ENCODE measurements at places on chromosomes 16 and 17.
A peak's percentile ranks its signal among the peaks of the same experiment; 100 is the strongest.

DNA sequence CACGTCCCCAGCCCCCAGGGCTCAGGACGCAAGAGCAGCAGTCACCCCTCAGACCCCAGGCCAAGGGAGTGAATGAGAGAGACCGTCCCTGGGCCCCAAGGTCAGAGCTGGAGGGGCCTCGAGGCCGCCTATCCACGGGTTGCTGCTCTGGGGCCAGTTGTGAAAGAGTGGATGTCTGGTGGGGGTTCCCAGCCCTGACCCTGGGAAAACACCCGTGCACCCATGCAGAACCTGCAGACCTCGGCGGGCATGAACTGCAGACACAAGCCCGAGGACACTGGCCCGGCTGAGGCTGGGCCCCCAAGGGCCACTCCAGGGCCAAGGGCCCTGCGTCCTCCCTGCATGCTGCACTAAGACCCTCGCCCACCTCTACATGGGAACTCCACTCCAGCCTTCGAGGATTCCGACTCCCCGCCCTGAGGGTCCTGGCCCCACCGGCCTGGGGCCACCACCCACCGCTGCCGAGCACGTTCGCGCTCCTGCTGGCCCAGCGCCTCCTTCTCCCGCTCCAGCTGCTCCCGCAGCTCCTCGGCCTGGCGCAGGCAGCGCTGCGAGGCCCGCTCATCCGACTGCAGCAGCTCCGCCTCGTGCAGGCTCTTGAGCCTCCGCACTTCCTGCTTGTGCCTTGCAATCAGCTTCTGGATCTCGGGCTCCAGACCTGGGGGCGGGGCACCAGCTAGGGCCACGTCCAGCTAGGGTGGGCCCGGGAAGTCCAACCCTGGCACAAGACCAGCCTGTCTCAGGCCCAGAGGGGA is 27.6 kb upstream of the AATK start:
- no peak for DNase-seq

GRCh38 chr16:69709456-69710084 is 16.8 kb downstream of the NQO1 start:
- peak; percentile 45 for DNase-seq

- DNase-seq, result no peak
Measured at GRCh38 chr16:65384441-65384840, 262.6 kb upstream of the CDH11 start.

- DNase-seq, result no peak
Measured at GRCh38 chr17:55734128-55734781, 11.6 kb upstream of the TMEM100 start.

DNA sequence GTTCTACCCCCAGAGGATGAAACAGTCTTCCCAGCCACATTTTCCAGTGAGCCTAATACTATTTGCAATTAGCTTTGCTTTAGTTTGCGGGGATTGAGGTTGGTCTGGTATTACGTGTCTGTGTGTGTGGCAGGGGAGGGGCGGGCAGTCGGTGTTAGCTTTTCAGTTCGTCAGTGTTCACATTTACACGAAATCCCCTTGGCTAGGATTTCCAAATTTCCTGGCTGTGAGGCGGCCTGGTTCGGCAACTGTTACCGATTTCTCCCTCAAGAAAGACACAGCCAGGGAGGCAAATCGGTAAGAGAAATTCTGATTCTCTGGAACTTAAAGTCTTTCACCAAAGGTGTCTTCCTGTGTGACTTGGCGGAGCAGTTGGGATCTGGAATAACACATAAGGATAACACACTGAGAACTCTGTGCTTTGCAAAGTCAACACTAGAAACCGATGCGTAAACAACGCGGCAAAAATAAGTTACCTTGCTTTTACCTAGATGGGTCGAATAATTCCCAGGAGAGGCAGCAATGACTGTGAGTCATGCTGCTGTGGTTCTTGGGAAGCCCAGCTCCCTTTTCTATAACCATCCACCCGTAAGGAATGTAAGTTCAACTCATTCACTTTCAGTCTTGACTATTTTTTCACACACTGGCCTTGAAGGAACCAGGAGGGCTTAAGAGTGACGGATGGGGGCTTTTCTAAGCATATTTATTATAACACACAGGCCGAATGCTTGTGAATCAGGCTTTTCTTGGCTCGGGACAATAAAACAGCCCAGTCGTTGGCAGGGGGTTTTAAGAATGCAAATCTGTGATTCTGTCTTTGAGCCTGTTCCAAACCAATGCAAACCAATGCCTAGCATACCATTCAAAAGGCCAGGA is 24.2 kb downstream of the GPRC5B start:
- no peak for DNase-seq

- peak; percentile 79 for DNase-seq
Measured at GRCh38 chr16:51994597-51994996, 552.3 kb downstream of the TOX3 start.

- DNase-seq, result no peak
Measured at GRCh38 chr17:49597928-49598655, 22.4 kb downstream of the NXPH3 start.

DNA sequence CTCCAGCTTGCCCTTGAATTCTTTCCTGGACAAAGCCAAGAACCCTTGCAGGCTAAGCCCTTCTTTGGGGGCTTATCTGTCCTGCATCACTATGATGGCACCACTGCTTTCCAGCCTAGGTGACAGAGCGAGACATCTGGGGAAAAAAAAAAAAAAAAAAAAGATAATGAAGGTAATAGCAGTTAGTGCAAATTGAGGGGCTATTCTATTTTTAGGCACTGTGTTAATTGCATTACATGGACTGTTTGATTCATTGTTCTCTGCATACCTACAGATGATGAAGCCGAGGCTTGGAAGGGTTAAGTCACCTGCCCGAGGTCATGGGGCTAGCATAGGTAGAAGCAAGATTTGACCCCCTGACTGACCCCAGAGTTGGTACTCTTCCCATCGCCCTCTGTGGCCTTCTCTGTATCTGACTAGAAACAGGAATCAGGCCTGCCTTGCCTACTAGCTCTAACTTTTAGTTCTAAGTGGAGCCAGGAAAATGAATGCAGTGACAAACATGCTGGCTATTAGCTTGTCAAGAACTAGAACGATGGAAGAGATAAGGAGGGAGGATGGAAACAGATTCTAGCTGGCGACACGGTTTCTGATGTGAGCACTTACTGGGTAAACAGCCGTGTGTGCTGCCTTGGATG is 312.1 kb downstream of the SNX29 start:
- no peak for DNase-seq

GRCh38 chr17:65231662-65232335 is 94.6 kb downstream of the RGS9 start:
- DNase-seq, result peak; percentile 34

- DNase-seq, result no peak
Measured at GRCh38 chr17:32523827-32524552, 37.2 kb downstream of the CDK5R1 start.

GRCh38 chr16:88878967-88879787 is 12.7 kb upstream of the PABPN1L start:
- no peak for DNase-seq

DNA sequence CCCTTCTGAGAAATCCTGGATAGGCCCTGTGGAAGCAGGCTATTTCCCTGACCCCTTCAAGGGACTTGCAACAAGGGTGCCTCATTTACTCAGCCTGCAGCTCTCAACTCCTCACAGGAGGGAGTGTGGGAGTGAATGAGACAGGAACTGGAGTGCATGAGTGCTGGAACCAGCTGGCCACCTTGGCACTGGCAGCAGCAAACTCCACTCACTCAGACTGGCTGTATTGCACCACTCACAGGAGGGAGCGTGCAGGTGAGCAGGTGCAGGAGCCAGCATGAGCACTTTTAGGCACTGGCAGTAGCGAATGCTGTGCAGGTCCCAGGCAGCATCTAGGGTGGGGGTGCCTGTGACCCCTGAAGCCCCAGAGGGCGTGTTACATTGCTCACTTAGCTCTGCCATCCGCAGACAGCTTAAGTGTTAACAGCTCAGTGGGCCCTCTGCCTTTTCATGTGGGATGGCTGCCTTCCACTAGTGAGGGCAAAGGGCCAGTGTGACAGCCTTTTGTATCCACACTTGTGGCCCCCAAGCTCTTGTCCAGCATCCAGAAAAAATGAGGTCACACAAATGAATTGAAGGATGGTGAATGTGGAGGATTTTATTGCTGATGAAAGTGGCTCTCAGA is 11.0 kb upstream of the ZNHIT3 start:
- DNase-seq, result no peak

DNA sequence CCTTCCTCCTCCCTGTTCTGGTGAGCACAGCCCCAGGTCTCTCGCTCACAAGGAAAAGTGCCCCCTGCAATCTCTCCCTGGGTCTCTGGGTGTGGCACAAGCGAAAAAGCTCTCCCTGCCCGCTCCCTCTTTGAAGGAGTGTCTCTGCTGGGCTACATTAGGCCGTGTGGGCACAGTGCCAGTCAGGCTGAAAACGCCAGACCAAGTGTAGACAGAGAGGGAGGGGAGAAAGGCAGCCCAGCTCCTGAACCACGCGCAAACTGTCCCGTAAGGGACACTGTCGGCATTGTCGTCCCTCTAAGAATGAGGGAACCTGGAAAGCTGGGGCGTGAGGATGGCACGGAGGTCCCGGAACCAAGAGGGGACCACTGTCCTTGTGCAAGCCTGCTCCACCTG is 3.9 kb downstream of the SMIM5 start:
- DNase-seq, result no peak

DNA sequence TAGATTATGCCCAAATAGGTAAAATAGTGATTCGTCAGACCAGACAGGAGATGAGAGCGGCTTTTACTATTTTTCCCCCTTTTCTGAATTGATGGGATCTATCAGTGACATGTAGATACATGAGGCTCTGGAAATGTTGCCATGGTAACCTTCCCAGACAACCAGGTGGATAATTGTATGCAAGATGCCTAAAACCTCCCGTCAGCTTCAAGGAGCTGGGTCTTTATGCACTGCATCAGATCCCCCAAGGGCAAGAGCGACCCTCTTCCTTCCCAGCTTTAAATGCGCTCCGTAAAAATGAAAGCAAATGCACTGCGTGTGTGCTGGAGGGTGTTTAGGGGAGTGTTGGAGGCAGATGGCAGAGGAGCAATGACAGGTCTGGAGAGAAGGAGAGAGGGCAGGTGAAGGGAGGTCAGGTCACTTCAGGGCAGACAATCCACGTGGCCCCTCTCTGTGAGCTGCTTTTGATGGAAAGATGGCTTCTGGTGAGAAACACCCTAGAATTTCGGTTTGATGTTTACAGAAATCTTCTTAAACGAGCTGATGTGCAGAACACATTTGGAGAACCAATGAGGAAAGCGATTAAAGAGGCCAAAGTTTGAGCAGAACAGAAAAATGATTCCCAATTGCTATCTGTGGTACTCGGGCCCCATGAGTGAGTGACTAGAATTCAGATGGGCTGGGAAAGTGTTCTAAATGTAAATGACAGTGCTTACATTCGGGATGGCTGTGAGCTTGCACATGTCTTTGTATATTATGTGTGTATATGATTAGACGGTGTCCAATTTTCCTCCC is 461.7 kb upstream of the HSBP1 start:
- DNase-seq, result no peak

- DNase-seq, result no peak
Measured at GRCh38 chr17:81723651-81724209, 11.6 kb downstream of the SLC25A10 start.

DNA sequence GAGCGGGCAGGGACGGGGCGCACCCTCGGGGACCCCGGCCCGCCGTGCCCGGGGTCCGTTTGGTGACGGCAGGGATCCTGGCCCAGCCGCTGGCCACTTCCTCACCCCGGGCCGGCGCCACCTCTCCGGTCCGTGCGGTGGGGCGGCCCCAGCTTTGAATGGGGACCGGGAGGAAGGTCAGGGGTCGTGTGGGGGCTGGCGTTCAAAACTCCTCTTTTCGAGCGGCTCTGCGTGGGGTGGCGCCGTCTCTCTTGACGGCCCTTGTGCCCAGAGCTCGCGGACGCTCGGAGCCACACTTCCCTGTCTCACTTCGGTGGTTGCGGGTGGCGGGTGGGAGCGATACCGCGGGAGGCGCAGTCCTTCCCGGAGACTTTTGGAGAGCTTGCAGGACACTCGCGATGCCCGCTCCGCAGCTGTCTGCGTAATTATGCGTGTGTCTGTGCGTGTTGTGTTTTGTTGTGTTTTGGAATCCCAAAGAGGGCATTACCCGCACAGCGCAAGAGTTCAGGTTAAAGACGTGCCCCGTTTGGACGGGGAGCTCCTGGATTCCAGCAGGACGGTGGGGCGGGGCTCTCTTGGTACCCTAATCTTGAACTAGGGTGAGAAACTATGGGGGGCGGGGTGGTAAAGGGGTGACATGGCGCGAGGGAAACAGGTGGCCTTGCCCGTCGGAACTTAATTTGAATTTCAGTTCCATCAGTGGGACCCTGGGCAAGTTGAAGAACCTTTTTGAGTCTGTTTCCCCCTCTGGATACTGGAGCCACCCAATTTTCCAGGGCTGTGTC is 637 bp downstream of the PLCG2 start:
- DNase-seq, result no peak

DNA sequence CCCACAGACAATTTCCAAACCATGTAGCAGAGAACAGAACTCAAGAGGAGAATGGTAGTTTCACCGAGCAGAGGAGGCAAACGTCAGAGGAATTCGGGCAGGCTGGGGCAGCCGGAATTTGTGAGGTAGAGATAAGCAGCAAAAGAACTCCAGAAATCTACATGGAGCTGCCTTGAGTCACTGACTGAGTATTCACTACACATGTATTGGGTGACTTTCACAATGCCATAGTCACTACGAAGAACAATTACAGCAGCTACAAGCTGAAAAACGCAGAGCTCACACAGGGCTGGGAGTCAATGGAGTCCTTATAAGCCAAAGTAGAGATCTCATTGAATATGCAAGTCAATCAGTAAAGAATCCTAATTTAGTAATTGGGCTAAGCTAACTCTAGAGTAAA is 13.4 kb downstream of the CMC2 start:
- DNase-seq, result no peak

DNA sequence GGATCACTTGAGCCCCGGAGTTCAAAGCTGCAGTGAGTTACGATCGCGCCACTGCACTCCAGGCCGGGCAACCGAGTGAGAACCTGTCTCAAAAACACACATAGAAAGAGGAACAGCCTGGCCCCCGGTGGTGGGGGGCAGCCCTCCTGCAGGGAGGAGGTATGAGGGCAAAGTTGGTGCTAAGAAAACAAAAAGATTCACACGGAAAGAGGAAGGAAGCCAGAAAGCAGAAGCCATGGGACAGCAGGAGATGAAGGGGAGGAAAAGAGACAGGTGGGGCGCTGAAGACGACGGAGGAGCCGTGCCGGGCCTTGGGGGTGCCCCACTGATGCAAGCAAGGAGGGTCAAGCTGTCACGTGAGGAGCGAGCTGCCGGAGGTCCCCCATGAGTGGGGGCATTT is 8.2 kb upstream of the C16orf74 start:
- no peak for DNase-seq

DNA sequence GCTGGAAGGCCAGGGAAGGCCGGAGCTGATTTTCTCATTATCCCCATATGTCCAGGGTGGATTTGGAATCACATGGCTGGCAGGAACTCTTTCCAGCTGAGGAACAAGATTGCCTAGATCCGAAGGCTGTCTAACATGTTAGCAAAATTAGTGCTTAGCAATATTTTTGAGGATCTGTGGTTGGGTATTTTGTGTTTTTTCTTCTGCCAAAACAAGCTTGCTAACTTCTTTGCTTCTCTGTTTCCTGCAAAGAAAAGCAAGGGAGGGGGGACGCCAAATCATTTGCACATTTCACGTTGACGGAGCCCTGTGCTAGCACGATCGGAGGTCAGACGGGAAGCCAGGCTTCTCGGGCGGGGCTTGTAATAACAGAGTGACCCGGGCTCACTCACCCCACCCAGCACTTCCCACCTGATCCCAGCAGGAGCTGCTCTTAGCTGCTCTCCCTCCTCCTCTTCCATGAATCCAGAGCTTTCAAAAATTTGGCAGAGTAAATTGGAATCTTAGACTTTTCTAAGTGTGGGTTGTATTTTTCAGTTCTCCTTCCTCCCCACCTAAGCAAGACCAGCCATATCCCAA is 33.3 kb upstream of the FOXF1 start:
- DNase-seq, result no peak

GRCh38 chr17:61425682-61426481 is 26.2 kb downstream of the TBX2 start:
- no peak for DNase-seq
